PC-3 (cell line): ENCODE measurements at places on chromosomes 5 and 9. TPM values are rescaled to one million over a fixed set of nuclear protein-coding genes. Genes with fewer than 3 reads are reported as not detected.

- DNase-seq: no peak
- no peak overlapping the region for H3K27ac ChIP-seq
- H3K4me3 ChIP-seq: no peak overlapping the region
- H3K36me3 ChIP-seq: no peaks in the 10 kb centered on the region
- no peaks in the 10 kb centered on the region for H3K27me3 ChIP-seq
Measured at GRCh38 chr5:173188280-173188679, 43.9 kb downstream of the BNIP1 start.

CDX1 gene
- not detected in 2 replicates for total RNA-seq

GRCh38 chr9:70485273-70485858, 70.9 kb upstream of the KLF9 start:
- no peaks in the 10 kb centered on the region for H3K36me3 ChIP-seq
- H3K4me1 ChIP-seq: 0 out of 2 replicates have a peak, but pooled peaks cover 5% of the 10 kb centered on the region
- H3K27ac ChIP-seq: no peak overlapping the region

SLC6A3 gene
- total RNA-seq: not detected in 2 replicates

DNA sequence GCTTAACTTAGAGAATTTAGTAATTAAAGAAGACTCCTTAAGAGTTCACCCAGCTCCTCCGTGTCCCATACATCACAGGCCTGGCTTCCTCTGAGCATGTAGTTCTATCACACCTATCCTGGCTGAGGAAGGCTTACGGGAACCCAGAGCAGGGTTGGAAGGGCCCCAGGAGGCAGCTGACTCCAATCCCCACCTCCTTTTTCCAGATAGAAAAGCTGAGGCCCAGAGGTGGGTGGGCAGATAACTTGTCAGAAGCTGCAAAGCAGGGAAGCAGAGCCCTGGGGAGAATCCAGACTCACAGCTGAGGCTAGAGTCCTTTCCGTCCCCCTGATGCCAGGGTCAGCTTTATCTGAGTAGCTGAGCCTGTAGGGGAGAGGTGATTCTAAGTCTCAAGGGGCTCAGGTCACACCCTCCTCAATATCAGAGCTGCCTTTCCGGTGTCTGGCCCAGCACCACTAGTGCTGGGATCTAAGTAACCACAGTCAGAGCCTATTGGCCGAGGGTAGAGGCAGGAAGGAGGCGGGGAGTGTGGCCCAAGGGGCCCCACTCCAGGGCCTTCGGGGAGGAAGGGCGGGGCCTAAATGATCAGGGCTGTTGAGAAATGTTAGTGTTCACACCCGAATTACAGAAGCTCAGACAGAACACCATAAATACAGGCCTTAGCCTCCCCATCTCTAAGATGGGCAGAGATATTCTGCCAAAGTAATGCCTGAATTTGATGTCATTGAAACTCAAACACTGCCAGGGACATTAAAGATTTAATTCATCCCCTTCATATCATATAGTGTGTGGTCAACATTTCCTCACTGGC, 9.9 kb downstream of the CCDC69 start:
- H3K4me3 ChIP-seq: no peak overlapping the region
- no peaks in the 10 kb centered on the region for H3K27me3 ChIP-seq
- H3K4me1 ChIP-seq: peaks cover 37% of the 10 kb centered on the region
- H3K36me3 ChIP-seq: no peaks in the 10 kb centered on the region

CBY3 gene
- total RNA-seq: 1.4 TPM in 1 of 2 replicates, not detected in the other

DNA sequence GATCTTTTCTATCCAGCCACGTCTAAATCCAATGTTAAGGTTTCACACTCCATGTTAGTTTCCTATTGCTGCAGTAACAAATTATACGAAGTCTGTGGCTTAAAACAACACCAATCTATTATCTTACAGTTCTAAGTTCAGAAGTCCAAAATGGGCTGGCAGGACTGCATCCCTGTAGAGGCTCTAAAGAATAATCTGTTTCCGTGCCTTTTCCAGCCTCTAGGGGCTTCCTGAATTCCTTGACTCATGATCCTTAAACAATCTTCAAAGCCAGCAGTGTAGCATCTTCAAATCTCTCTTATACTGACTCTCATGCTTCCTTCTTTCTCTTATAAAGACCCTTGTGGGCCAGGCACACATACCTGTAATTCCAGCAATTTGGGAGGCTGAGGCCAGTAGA, 6.8 kb downstream of the PLGRKT start:
- no peaks in the 10 kb centered on the region for H3K27me3 ChIP-seq
- H3K36me3 ChIP-seq: 0 out of 2 replicates have a peak, but pooled peaks cover 5% of the 10 kb centered on the region
- peaks cover 7% of the 10 kb centered on the region; the same call in 1 of the 2 replicates for H3K4me1 ChIP-seq
- no peak overlapping the region for H3K4me3 ChIP-seq
- no peak overlapping the region for H3K27ac ChIP-seq

PCDHB7 gene
- total RNA-seq: 0.22 TPM in 1 of 2 replicates, not detected in the other

DNA sequence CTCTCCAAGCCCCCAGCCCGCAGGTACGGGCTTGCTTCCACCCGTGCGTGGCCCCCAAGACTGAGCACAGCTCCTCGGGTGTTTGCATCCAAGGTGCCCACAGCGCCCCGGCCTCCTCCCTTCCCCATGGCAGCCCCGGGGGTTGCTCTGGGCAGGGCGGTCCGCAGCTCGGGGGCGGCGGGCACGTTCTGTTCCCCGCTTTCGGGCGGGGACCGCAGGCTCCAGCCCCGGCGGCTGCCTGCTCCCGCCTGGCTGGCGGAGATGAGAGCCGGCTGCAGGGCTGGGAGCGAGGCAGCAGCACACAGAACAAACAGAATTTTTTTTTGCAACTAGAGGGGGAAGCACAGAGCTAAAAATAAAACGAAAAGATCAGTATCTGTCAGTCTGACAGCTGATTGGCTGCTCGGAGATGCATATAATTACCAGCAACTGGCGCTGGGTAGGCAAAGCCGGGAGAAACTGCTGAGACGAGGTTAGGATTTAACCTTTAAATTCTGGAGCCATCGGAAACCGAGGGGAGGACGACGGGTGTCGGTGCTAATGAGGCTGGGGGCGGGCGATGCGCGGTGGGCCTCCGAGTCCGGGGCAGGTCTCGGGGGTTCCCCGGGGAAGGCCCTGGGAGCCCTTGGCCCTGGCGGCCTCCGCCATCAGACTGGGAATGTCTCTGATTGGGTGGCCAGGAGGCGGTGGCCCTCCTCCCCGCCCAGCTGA, 142.7 kb upstream of the IER5L start:
- DNase-seq: peak; percentile 61
- peak overlapping the region; percentile 61 for H3K4me3 ChIP-seq
- H3K4me1 ChIP-seq: peaks cover 5% of the 10 kb centered on the region
- no peak overlapping the region for H3K27ac ChIP-seq
- H3K36me3 ChIP-seq: no peaks in the 10 kb centered on the region

- no peaks in the 10 kb centered on the region for H3K36me3 ChIP-seq
- no peak for DNase-seq
- H3K27ac ChIP-seq: no peak overlapping the region
- H3K4me3 ChIP-seq: no peak overlapping the region
- no peaks in the 10 kb centered on the region for H3K27me3 ChIP-seq
Measured at GRCh38 chr9:127174386-127175318, 52.2 kb upstream of the ANGPTL2 start.

SPATA6L gene
- total RNA-seq: 1.4 TPM in 1 of 2 replicates, not detected in the other

GRCh38 chr9:109117856-109118807, 1.6 kb downstream of the TMEM245 start:
- no peaks in the 10 kb centered on the region for H3K36me3 ChIP-seq
- DNase-seq: peak; percentile 88
- peak overlapping the region; percentile 96 for H3K4me3 ChIP-seq

PCDHB14 gene
- total RNA-seq: 0.58 and 0.87 TPM in 2 replicates

DNA sequence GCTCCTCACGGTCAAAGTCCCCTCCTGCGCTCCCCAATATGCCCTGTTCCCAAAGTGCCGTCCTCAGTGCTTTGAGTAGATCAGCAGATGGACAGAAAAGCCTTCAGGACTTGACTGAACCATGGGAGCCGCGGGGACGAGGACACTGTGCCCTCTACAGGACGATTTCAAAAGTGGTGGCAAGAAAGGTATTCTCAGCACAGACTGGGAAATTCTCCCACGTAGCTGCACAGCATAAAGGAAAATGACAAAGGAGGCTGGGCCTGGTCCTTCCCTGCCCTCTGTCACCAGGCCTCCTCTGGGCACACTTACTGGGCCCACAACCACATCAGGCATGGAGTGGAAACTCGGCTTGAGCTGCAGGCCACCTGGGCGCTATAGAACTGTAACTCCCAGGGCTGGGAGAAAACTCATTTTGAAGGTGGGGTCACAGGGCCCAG, 16.7 kb upstream of the MTMR12 start:
- H3K27ac ChIP-seq: no peak overlapping the region
- H3K4me3 ChIP-seq: no peak overlapping the region
- peak; percentile 64 for DNase-seq
- 0 out of 2 replicates have a peak, but pooled peaks cover 7% of the 10 kb centered on the region for H3K4me1 ChIP-seq
- no peaks in the 10 kb centered on the region for H3K36me3 ChIP-seq
- no peaks in the 10 kb centered on the region for H3K27me3 ChIP-seq

DNA sequence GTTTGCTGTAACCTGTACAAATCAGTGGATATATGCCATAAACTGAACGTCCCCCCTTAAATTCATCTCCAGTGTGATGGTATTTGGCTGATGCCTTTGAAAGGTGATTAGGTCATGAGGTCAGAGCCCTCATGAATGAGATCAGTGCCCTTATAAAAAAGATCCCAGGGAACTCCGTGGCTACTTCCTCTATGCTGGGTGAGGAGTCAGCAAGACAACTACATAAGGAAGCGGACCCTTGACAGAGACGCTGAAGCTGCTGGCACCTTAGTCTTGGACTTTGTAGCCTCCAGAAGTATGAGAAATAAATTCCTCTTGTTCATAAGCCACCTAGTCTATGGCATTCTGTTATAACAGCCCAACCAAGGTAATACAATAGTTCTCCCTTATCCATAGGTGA, 215.1 kb upstream of the ZNF608 start:
- H3K4me3 ChIP-seq: no peak overlapping the region
- no peaks in the 10 kb centered on the region for H3K36me3 ChIP-seq
- DNase-seq: no peak
- H3K4me1 ChIP-seq: peaks cover 3% of the 10 kb centered on the region; the same call in 1 of the 2 replicates
- no peaks in the 10 kb centered on the region for H3K27me3 ChIP-seq

DNA sequence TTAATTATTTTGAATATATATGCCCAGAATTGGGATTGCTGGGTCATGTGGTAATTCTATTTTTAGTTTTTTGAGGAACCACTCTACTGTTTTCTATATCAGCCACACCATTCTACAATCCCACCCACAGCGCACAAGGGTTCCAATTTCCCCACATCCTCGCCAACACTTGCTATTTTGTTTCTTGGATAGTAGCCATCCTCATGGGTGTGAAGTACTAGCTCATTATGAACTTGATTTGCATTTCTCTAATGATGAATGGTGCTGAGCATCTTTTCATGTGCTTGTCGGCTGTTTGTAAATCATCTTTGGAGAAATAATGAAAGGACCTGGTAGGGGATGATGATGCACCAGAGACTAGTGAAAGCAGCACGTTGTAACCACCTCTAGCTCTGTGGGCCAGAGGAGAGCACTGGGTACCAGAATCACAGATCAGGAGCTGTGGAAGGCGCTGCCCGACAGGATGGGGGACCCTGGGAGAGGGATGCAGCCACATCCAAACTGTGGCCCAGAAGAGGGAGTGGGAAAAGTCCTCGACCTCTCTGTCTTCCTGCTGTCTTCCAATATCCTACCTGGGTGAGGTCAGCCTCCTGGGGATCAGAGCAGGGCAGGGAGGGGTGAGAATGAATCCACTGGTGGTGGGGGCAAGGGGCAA, 155.4 kb downstream of the RGS3 start:
- no peaks in the 10 kb centered on the region for H3K27me3 ChIP-seq
- H3K36me3 ChIP-seq: no peaks in the 10 kb centered on the region
- DNase-seq: no peak
- peaks cover 33% of the 10 kb centered on the region for H3K4me1 ChIP-seq
- H3K27ac ChIP-seq: no peak overlapping the region
- no peak overlapping the region for H3K4me3 ChIP-seq

SPATA9 gene
- not detected in 2 replicates for total RNA-seq

- no peaks in the 10 kb centered on the region for H3K27me3 ChIP-seq
- no peak for DNase-seq
- no peaks in the 10 kb centered on the region for H3K36me3 ChIP-seq
Measured at GRCh38 chr9:80090317-80090716, 518.6 kb downstream of the TLE4 start.

DNA sequence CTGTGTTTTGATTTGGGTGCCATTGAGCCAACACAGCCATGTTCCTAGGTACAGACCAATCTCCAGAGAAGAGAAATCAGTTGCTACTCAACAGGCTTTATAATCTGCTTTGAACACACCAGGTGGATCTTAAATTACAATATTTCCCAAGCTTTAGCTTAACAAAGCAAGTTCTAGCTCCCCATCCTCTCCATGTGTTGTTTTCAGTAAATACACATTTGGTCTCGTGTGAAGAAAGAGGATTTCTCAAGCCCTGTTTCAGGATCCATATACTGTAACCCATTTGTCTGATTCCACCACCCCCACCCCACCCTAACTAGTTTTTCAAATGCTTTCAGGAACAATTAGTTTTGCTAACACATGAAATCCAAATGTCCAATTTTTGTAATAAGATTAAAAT, 109.6 kb upstream of the NIPBL start:
- no peak overlapping the region for H3K4me3 ChIP-seq
- no peak for DNase-seq
- H3K27ac ChIP-seq: no peak overlapping the region
- H3K4me1 ChIP-seq: no peaks in the 10 kb centered on the region
- no peaks in the 10 kb centered on the region for H3K36me3 ChIP-seq

HBEGF gene
- 82.6 and 85.9 TPM in 2 replicates for total RNA-seq

NEURL1B gene
- total RNA-seq: 0.95 and 2.5 TPM in 2 replicates

DNA sequence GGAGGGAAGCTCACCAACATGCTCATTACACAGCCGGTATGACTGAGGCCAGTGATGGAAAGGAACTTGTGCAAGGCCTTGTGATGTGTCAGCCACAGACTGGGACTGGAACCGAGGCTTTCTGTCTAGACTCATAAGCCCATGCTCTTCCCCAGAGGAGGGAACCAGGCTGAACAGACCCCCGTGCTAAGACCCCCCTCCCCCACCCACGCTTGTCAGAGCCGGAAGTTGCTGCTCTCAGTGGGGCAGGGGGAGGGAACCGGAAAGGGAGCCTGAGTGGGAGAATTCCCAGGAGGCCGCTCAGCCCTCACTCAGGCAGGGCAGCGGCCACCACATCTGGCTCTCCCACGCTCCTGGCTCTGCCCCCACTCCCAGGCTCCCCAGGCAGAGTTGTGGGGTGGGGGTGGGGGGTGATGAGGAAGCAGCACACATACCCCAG, 4.1 kb upstream of the PDGFRB start:
- H3K27me3 ChIP-seq: no peaks in the 10 kb centered on the region
- H3K36me3 ChIP-seq: no peaks in the 10 kb centered on the region
- peaks cover 5% of the 10 kb centered on the region; the same call in 1 of the 2 replicates for H3K4me1 ChIP-seq
- no peak overlapping the region for H3K4me3 ChIP-seq

GRCh38 chr9:726005-726404, 115.5 kb upstream of the DMRT1 start:
- H3K4me1 ChIP-seq: peaks cover 6% of the 10 kb centered on the region; the same call in 1 of the 2 replicates
- no peak overlapping the region for H3K27ac ChIP-seq
- H3K27me3 ChIP-seq: no peaks in the 10 kb centered on the region
- H3K36me3 ChIP-seq: no peaks in the 10 kb centered on the region
- H3K4me3 ChIP-seq: no peak overlapping the region

DNA sequence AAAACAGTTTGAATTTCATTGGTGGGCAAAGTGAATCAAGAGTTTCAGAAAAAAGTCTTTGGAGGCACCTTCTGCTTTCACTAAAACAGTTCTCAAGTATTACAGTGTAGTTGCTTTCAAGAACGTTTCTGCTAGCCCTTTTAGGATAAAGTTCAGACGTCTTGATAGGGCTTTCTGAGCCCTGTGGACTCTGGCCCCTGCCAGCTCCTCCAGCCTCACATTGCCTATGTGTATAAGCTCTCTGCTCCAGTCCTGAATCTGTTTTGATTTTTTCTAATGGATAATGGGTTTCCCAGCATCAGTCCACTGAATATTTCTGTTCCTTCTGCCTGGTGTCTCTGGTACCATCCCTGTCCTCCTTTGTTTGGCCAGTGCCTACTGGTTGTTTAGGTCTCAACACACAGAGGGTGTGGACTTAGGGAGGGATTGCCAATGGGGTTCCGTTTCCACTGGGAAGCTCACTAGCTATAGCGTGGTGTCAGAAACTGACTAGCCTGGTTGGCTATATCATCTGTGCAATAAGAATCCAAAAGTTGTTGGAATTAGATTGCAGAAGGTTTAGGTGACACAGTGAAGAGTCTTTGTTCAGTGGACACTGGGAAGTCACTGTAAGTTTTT, 26.4 kb downstream of the ARHGAP26 start:
- H3K27ac ChIP-seq: no peak overlapping the region
- H3K27me3 ChIP-seq: no peaks in the 10 kb centered on the region
